ENCODE measurements at places on chromosomes 5 and 9.

DNA sequence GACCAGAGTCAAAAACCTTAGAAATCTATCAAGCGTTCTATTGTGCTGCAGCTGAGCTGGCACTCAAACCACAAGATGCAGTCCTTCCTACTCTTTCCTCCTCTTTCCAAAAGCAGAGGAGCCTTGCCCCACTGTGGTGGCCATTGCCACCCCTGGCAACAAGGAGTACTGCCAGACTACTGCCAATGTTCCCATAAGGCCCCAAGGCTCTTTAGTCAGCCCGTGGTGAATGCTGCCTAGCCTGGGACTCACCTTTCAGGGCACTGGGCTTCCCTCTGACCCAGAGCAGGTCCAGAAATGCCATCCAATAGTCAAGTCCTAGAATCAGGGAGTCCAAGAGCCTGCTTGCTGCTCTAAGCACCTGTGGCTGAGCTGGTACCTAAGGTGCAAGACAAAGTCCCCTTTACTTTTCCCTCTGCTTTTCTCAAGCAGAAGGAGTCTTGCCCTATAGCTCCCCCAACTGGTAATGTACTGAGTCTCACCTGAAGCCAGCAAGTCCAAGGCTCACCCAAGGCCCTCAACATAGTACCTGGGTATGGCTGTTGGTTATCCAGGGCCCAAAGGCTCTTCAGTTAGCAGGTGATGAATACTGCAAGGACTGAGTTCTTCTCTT, 219.4 kb downstream of the ATPSCKMT start:
- DNase-seq = no peak
- no peaks in the 10 kb centered on the region for H3K4me1 ChIP-seq
- no peak overlapping the region for H3K4me3 ChIP-seq
- H3K27me3 ChIP-seq = no peaks in the 10 kb centered on the region
- H3K27ac ChIP-seq = no peak overlapping the region
- no peaks in the 10 kb centered on the region for H3K36me3 ChIP-seq

GRCh38 chr5:124576848-124577409, 169.5 kb downstream of the ZNF608 start:
- DNase-seq = no peak
- H3K4me1 ChIP-seq = no peaks in the 10 kb centered on the region
- no peaks in the 10 kb centered on the region for H3K27me3 ChIP-seq
- no peaks in the 10 kb centered on the region for H3K36me3 ChIP-seq

- DNase-seq = no peak
- H3K4me1 ChIP-seq = peaks cover 27% of the 10 kb centered on the region
- H3K27ac ChIP-seq = no peak overlapping the region
Measured at GRCh38 chr5:79261897-79262296, 26.0 kb downstream of the JMY start.

DNA sequence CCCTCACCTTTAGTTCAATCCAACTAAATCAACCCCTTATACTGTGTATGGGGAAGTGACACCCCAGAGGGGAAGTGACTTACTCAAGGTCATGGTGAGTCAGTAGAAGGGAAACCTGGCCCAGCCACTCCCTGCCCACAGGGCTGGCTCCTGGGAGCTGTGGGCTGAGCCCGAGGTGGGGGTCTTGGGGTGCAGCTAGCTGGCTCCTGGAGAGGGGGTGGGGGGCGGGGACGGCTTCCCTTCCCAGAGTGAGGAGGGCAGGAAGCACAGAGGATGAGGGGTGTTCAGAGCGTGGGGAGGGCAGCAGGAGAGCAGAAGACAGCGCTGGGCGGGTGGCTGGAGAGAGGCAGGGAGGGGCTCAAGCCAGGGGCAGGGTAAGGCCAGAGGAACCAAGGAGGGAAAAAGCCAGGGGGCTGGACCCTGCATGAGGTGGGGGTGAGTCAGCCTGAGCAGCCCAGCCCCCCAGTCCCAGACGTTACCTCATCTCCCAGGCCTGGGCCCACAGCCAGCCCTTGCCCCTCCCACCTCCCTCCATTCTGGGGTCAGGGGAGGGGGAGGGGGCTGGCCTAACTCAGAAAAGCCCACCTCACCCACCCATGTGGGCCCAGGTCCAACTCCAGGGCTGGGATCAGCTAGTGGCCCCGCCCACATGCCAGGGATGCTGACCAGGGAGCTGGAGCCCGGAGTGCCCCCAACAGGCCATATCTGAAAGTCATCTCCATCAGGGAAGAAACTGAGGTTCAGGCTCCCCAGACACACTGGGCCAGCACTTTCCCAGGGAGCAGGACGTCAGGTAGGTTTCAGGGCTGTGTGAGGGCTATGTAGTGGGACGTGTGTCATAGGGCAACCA, 2.8 kb downstream of the PDLIM7 start:
- H3K27me3 ChIP-seq = no peaks in the 10 kb centered on the region
- peaks cover 25% of the 10 kb centered on the region for H3K4me1 ChIP-seq
- peaks cover 3% of the 10 kb centered on the region for H3K36me3 ChIP-seq
- H3K4me3 ChIP-seq = no peak overlapping the region

- no peak for DNase-seq
- peaks cover 48% of the 10 kb centered on the region for H3K27me3 ChIP-seq
- no peaks in the 10 kb centered on the region for H3K4me1 ChIP-seq
Measured at GRCh38 chr5:135880278-135880677, 15.4 kb downstream of the IL9 start.

- no peak overlapping the region for H3K4me3 ChIP-seq
- no peaks in the 10 kb centered on the region for H3K27me3 ChIP-seq
- no peaks in the 10 kb centered on the region for H3K36me3 ChIP-seq
- no peak overlapping the region for H3K27ac ChIP-seq
- DNase-seq = no peak
- peaks cover 4% of the 10 kb centered on the region for H3K4me1 ChIP-seq
Measured at GRCh38 chr9:122058051-122058450, 35.1 kb downstream of the TTLL11 start.

GRCh38 chr5:143605403-143606005, 202.0 kb upstream of the NR3C1 start:
- H3K4me1 ChIP-seq = peaks cover 24% of the 10 kb centered on the region
- H3K27ac ChIP-seq = peak overlapping the region; percentile 57
- H3K4me3 ChIP-seq = peak overlapping the region; percentile 31
- H3K27me3 ChIP-seq = no peaks in the 10 kb centered on the region

DNA sequence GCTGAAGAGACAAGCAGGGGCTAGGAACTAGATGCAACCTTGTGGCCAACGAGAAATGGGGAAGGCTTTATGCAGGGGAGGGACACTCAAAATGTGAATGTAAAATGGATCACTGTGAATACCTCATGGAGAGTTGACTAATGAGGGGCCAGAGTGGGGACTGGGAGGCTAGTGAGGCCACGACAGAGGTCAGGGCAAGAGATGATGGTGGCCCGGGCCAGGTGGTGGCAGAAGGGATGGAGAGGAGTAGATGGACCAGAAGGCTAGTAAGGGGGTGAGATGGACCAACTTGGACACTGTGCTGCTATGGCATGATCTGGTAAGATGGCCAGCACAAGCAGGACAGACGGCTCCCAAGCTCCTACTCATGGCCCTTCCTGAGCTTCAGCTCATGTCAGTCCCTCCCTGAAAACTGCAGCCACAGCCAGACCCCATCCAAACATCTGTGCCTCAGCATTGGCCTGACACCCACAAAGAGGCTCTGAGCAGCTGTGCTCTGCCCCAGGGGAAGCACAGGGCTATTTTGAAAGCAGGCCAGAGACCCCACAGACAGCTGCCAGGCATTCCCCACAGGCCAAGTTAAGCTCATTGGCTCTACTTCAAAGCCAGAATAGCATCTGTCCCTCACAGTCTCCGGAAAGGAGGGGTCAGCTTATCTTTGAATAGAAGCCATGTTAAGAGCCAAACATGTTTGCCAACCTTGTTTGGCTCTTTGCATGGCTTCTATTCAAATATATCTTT, 22.1 kb downstream of the P4HA2 start:
- H3K4me3 ChIP-seq = no peak overlapping the region
- no peaks in the 10 kb centered on the region for H3K36me3 ChIP-seq
- H3K27me3 ChIP-seq = no peaks in the 10 kb centered on the region
- DNase-seq = no peak
- no peak overlapping the region for H3K27ac ChIP-seq
- peaks cover 3% of the 10 kb centered on the region for H3K4me1 ChIP-seq

GRCh38 chr5:64330728-64331231, 165.1 kb downstream of the RNF180 start:
- H3K4me1 ChIP-seq = no peaks in the 10 kb centered on the region
- H3K27me3 ChIP-seq = no peaks in the 10 kb centered on the region
- no peak overlapping the region for H3K27ac ChIP-seq
- DNase-seq = no peak
- H3K36me3 ChIP-seq = no peaks in the 10 kb centered on the region

DNA sequence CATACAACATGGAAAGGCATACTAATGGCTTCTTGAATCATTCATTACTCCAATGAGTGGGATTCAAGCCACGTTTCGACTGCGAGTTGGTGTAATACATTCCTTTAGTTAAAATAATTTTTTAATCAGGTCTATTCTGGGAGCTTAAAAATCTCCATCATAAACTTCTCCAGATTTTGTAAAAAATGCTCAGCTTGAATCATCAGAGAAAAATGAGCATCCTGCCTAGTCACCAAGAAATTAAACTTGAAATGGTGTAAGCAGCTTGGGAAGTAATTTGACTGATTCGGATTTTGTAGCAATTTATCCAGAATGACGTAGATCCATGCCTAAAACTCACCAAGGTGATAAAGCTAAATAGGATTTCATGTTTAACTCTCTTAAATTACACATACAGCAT, 165.7 kb downstream of the SLCO4C1 start:
- no peak overlapping the region for H3K4me3 ChIP-seq
- H3K27me3 ChIP-seq = no peaks in the 10 kb centered on the region
- no peaks in the 10 kb centered on the region for H3K4me1 ChIP-seq
- no peak overlapping the region for H3K27ac ChIP-seq
- no peak for DNase-seq

DNA sequence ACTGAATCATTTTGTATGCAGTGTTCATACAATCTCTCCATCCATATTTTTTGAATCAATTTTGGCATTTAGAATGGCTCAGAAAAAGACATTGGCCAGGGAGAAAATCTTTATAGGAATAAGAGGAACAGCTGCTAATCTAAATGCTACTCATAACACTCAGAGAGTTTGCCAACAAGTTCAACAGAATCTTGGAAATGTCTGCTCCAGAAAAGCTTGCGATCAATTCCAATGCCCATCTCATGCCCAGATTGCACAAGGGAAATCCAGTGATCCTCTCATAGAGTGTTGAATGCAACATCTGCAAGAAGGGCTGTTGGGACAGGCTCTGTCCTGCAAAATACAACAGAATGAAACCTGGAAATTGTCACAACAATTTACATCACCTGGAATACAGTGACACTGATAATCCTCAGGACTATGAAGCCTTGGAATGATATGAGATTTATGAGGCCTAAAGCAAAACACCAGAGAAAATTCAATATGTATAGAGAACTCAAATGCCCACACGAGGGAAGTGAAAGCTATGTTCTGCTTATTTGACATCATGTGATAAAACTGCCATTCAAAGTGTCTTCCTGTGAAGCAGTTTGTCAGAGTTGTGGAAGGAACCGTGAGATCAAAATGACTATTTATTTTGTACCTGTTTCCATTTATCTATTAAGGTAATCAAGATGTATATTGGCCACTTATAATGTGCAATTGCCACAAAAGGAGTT, 190.1 kb downstream of the PARP8 start:
- no peak for DNase-seq
- H3K27me3 ChIP-seq = peaks cover 14% of the 10 kb centered on the region
- H3K27ac ChIP-seq = no peak overlapping the region
- peaks cover 6% of the 10 kb centered on the region for H3K36me3 ChIP-seq
- H3K4me1 ChIP-seq = peaks cover 18% of the 10 kb centered on the region

DNA sequence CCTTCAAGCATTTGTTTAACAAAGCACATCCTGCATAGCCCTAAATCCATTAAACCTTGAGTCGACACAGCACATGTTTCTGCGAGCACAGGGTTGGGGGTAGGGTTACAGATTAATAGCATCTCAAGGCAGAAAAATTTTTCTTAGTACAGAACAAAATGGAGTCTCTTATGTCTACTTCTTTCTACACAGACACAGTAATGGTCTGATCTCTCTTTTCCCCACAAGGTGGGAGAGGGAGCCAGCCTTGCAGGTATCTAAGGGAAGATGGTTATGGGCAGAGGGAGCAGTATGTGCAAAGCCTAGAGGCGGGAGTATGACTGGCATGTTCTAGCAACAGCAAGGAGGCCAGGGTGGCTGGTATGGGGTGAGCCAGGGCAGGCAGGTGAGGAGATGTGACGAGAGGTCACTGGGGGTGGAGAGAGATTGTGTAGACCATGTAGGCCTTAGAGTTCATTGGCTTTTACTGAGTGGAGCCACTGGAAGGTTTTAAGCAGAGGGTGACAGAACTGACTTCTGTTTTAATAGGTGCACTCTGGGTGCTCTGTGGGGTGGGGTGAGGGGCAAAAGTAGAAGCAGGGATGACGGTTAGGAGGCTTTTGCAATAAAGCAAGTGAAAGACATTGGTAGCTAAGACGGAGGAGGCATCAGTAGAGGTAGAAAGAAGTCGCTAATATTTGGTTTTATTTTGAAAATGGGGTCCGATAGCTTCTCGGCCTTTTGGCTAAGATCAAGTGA, 5.1 kb upstream of the RPS14 start:
- peaks cover 11% of the 10 kb centered on the region for H3K4me1 ChIP-seq
- no peaks in the 10 kb centered on the region for H3K27me3 ChIP-seq
- peaks cover 11% of the 10 kb centered on the region for H3K36me3 ChIP-seq
- no peak overlapping the region for H3K4me3 ChIP-seq
- DNase-seq = no peak
- H3K27ac ChIP-seq = no peak overlapping the region

DNA sequence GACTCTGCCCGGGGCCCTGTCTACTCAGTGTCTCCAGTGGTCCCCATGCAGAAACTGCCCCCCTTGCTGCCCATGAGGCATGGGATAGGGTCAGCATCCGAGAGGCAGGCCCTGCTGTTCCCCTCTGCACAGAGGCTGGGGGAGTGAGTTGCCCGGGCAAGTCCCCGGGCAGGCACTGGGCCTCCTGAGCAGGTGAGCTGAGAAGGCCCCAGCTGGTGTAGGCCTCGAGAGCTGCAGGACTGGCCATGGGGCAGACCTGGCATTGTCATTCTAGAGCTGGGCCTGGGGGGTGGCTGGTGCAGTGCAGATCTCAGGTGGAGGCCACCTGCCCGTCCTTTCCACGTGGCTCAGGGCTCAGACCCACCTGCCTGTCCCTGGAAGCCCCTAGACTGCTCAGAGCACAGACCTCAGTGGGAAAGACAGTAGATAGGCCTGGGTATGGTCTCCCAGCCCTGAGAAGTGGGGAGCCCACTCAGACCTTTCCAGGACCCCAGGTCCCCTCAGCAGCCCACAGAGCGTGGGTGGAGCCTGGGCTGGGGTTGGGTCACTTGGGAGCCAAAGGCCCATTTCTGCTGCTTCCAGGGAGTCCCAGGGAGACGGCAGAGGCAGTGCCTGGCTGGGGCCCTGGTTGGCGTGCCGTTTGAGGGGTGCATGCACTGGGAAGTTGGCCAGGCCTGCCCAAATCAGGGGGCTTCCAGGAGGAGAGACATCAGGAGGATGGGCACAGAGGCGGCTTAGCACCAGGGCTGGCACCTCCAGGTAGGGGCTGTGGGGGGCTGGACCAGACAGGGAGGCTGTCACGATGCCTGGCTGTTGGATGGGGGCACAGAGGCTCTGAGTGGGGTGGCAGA, 4.8 kb upstream of the NOTCH1 start:
- DNase-seq = no peak
- H3K4me1 ChIP-seq = peaks cover 4% of the 10 kb centered on the region
- H3K27ac ChIP-seq = no peak overlapping the region
- no peaks in the 10 kb centered on the region for H3K36me3 ChIP-seq
